Activated naive CD4-positive, alpha-beta T cell (primary cell): ENCODE measurements at places on chromosomes 1 and 21.

- DNase-seq, result no peak
Observed at GRCh38 chr1:151159373-151159772, 2.9 kb downstream of the TNFAIP8L2 start.

DNA sequence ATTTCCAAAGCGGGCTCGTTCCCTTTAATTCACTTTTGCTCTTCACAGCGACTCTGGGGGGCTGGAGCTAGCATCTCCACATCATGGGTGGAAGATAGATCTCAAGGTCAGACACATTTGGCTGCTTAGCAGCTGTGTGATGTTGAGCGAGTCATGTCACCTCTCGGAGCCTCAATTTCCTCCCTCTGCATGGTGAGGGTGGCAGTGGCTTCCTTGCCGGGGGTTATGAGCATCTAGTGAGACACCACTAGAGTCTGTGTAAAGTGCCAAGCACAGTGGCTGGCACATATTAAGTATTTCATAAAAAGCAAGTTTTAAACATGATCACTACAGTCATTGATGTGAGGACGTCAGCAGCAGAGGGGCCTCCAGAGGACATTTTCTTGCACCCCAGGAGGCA, 16.9 kb upstream of the ECE1 start:
- no peak for DNase-seq

- no peak for DNase-seq
Observed at GRCh38 chr1:21129407-21129806, 47.3 kb downstream of the EIF4G3 start.

DNA sequence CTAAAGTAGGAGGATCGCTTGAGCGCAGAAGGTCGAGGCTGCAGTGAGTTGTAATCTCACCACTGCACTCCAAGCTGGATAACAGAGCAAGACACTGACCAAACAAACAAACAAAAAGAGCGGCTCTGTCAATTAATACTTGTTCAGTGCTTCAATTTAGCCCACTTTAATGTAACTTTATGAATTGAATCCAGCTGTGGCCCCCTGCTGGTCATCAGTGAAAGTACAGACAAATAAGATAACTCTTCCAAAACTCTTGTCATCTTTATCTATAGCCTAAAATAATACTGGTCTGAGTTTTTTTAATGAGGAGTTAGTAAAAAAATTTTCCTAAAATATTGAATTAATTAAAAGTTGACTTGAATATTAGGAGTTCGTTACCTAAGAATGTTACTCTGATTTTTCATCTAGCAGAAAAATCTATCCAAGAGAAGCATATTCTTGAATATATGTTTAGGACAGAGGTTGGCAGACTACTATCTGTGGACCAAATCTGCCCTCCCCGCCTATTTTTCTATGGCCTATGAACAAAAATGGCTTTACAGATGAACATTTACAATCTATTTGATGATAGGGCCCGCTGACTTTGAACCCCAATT, 26.1 kb downstream of the ATP5PF start:
- peak; percentile 2 for DNase-seq

- no peak for DNase-seq
Observed at GRCh38 chr1:55285834-55286233, 70.7 kb upstream of the USP24 start.

GRCh38 chr1:2322065-2322571, 69.2 kb downstream of the MORN1 start:
- no peak for DNase-seq
